Activated naive CD4-positive, alpha-beta T cell (primary cell): ENCODE measurements at places on chromosomes 16 and 17.
A peak's percentile ranks its signal among the peaks of the same experiment; 100 is the strongest.

GRCh38 chr16:72946474-72947194, 101.3 kb downstream of the ZFHX3 start:
- no peak for DNase-seq

GRCh38 chr17:80191865-80192661, 22.2 kb downstream of the CARD14 start:
- no peak for DNase-seq

DNA sequence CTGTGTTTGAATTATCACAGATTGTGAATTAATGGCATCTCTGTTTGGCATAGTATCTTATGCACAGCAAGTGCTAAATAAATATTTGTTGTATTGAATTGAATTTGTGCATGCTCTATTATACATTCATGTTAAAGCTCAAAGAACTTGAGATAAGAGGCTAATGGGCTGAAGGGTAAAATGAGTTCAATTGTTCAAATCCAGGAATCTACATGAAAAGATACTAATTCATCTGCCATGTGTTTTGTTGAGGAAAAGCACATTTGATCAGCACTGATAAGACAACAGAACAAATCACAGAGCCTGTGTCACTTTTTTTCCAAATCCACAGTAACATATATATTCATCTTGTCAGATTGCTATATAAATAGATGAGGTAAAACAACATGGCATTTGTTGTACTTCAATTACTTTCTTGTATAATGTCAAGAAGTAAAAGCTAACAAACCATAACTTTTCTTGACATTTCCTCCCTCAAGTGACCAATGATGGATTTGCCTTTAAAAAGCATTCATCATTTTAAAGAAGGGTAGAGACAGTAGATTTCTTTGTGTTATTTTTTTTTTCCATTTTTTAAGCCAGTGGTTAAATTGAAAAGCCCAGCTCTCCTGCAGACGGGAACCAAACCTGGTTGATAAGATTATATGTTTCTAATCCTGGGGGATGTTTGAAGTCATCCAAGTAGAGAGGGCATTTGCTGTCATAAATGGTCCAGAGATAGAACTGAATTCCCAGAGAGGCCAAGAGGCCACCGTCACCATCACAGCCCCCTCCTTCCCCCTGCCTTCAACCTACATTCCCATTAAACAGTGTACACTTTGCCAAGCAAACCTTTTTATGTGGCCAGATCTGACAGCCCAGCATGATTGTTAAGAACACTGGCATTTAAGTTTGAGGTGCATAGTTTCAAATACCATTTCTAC, 123.0 kb downstream of the CHD9NB start:
- no peak for DNase-seq

DNA sequence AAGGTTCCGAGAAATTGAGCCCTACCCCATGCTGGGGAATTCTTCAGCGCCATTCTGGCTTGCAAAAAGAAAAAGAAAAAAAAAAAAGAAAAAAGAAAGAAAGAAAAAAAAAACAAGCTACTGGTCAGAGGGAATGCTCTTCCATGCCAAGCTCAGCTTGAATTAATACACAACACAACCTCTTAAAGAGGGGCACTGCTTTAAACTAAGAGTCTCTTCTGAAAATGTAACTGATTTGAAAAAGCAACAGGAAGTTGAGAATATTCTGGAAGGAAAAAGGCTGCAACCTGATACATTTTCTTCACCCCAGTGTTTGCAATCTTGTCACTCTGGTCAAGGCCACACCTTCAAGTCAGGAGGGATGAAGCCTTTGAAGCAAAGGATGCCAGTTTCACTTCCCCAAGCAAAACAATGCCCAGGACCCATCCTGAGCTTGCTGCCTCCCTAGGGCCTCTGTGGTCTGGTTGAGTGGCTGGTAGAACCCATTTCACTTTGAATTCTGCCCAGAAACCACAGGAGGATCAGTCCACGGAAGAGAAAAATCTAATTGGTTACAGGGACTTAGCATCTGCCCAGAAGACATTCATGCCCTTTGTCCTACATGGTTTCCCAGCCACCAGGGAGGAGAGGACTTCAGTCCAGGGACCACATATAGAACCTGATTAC, 389.7 kb downstream of the SOX9 start:
- DNase-seq, result no peak

DNA sequence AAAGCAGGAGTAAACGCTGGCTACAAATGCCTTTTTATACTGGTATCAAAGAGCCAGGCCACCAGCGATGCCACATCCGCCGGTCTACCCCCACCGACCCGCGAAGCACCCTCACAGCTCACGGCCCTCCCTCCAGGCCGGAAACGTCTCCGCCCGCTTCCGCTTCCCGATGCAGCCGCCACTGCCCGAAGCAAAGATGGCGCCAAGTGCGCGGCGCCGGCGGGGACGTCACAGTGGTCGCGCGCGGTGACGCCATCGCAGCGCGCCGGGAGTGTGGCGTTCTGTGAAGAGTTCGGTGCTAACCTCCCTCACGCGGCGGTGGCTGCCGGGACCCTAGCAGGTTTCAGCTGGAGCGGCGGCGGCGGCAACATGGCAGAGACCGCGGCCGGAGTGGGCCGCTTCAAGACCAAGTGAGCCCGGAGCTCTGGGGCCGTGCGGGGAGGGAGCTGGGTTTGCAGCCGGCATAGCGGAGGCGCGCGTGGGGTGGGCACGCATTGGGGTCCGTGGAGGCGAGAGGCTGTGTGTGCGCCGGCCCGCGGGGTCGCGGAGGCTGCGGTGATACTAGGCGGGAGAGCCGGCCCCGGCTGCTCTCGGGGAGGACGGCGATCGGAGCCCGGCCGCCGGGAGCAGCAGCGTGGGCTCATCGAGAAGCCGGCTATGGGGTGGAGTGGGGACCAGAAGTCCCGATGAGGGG, at the start of gene TBL3:
Gene TBL3 (plus strand): TSS at position 258 of the 694 bp plus-strand sequence. CDS start 112 bp downstream, at position 370.
- peak; percentile 92 for DNase-seq

GRCh38 chr17:71926746-71927398, 193.9 kb upstream of the SOX9 start:
- no peak for DNase-seq

DNA sequence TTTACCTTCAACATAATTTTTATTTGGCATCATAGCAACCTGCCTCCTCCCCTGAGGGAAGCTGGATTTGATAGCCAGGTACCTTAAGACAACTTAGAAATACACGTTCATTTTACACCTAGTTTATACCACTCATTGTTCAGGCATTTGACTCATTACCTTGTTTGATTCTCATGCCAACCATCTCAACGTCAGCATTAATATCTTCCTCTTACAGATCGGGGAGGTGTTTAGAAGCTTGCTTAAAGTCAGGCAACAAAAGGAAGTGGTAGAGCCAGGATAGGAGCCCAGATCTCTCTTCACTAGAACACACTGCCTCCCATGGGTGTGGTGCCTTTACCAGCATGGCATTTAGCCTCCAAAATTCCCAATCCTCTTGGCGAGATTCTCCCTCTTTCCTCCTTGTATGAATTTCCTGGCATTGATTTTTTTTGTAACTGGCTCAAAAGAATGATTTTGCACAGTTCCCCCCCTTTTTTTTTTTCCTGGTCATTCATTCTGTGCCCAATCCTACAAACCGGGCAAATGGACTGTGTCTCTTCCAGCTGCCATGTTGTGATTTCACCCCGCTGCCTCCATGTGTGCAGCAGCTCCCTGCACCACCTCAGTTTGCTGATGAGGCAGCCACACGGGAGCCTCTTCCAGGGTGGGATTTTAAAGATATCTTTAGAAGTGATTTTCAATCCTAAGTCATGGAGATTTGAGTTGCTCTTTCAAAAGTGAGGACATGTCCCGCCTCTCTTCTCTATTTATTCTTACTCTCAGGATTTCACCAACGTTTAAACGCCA, 383.6 kb downstream of the UTP18 start:
- no peak for DNase-seq

- DNase-seq, result no peak
Measured at GRCh38 chr16:23615805-23616204, 19.7 kb upstream of the NDUFAB1 start.

- no peak for DNase-seq
Measured at GRCh38 chr17:54971147-54971546, 2.6 kb downstream of the STXBP4 start.

DNA sequence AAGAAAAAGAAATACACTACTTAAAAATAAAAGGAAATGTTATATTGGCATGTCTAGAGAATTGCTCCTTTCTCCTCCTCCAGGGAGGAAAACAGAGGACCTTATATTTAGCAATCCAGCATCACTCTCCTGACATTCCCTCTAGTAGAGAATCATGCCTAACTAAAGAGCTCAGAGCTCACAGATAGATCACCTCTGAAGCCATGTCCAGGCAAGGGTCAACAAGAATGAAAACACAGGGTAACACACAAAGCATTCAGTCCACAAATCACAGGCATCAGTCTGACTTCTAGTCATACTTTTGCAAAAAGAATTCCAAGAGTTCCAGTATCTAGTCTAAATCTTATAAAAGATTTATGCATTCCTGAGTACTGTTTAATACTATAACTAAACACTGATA, 4.4 kb upstream of the HASPIN start:
- DNase-seq, result no peak

GRCh38 chr17:39688475-39688835, 598 bp upstream of the PGAP3 start:
- DNase-seq, result no peak

DNA sequence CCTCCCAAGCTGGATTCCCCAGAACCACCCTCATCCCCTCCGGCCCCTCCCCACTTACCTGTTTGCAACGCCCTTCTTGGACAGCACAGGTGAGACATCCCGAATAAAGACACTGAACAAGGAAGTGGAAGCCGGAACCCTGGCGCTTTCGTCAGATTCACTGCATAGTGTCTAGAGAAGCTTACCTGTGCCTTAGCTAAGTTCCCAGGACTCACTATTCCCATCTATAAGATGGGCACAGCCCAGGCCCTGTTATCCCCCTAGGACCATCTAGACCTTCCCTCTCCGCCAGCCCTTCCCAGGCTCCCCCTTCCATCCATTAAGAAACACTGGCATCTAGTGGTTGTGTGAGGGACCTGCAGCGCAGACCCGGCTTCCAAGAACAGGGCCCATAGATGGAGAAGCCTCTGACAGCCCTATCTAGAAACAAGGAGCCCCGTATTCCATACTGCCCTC, 26.9 kb upstream of the RPL38 start:
- peak; percentile 8 for DNase-seq

GRCh38 chr17:59859444-59860025, 33.2 kb downstream of the TUBD1 start:
- DNase-seq, result no peak

DNA sequence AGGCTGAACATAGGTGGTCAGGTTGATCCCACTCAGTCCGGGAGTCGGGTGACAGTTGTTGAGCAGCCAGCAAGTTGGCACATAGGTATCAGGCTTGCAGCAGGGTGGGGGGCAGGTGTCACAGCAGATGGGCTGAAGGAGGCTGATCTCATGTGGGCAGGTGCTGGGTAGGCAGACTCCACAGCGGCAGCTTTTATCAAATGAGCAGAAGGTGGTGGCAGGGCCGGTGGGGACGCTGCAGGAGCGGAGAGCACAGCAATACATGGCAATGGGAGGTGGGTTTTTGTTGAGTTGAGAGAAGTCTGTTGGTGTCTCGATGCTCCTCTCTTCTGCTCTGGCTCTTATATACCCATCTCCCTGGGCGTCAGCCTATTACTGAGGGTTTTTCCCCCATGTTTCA, at the start of gene KRTAP3-1:
Gene KRTAP3-1 (minus strand): TSS at position 318 of the 400 bp plus-strand sequence. CDS start 54 bp downstream, at position 264.
- no peak for DNase-seq

DNA sequence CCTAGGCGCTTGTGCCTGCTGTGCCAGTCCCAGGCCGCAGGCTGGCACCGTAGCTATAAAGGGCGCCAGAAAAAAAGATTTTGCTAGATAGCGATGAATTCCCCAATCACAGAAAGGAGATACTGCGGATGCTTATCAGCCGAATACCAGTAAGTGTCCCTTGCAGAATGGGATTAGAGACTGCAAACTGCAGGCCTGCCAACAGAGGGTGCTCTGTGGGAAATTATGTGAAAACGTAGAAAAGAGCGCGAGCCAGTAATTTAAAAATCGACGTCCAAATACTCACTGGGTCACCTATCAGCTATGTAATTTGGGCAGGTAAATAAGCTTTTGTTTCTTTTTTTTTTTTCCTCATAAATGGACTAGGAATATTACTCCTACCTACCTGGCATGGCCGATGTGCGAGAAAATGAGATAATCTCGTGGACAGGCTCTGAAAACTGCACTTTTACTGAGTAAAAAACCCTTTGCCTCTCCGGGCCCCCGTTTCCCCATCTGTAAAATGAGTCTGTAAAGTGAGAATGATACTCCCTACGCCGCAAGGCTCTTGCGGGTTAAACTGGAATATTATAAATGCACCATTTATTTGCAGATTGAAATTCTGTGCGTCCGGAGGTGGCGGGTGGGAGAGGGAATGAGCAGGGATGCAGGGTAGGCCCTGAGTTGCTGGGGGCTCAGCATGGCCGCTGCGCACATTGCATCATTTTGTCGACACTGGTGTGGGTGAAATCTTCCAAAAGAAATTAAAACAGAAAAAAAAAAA, 1.2 kb upstream of the COG1 start:
- peak; percentile 15 for DNase-seq

- no peak for DNase-seq
Measured at GRCh38 chr17:36885771-36886377, 51.4 kb upstream of the LHX1 start.

GRCh38 chr17:75181608-75182318, 996 bp downstream of the SUMO2 start:
- DNase-seq, result peak; percentile 19

- DNase-seq, result no peak
Measured at GRCh38 chr16:50165473-50165872, 12.4 kb downstream of the TENT4B start.

- no peak for DNase-seq
Measured at GRCh38 chr16:444027-444426, 18.6 kb downstream of the RAB11FIP3 start.

- no peak for DNase-seq
Measured at GRCh38 chr17:34071886-34072420, 183.1 kb upstream of the CCL2 start.

DNA sequence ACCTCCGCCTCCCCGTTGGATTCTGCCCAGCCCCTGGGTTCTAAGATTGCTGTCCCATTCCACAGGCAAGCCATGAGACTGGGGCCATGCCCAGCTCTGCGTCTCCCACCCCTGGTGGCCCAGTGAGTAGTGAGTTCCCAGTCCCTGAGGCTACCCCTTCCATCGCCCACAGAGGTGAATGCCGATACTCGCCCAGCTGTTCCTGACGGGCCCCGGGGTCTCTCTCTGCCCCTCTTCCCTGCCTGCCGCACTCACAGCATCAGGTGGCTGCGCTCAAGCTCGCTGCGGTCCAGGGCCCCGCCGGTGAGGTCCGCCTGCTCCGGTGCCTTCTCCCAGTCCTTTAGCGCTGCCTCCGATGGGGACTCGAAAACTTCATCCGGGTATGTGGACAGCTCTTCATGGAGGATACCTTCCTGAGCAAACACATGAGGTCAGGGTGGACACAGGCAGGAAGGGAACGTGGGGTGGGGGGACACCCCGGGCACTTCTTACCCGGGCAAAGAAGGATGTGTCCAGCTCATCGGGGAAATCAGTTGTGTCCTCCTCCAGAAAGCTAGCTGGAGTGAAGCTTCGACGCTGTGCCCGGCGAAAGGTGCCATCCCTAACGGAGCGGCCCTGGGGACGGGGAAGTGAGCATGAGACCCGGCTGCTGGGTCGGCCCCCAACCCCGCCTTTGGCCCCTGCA, 8.8 kb downstream of the SNRNP25 start:
- no peak for DNase-seq
